ENCODE measurements at places on chromosomes 12 and 14.

GRCh38 chr14:57749267-57749666, 116.6 kb downstream of the SLC35F4 start:
- no peak for DNase-seq

DNA sequence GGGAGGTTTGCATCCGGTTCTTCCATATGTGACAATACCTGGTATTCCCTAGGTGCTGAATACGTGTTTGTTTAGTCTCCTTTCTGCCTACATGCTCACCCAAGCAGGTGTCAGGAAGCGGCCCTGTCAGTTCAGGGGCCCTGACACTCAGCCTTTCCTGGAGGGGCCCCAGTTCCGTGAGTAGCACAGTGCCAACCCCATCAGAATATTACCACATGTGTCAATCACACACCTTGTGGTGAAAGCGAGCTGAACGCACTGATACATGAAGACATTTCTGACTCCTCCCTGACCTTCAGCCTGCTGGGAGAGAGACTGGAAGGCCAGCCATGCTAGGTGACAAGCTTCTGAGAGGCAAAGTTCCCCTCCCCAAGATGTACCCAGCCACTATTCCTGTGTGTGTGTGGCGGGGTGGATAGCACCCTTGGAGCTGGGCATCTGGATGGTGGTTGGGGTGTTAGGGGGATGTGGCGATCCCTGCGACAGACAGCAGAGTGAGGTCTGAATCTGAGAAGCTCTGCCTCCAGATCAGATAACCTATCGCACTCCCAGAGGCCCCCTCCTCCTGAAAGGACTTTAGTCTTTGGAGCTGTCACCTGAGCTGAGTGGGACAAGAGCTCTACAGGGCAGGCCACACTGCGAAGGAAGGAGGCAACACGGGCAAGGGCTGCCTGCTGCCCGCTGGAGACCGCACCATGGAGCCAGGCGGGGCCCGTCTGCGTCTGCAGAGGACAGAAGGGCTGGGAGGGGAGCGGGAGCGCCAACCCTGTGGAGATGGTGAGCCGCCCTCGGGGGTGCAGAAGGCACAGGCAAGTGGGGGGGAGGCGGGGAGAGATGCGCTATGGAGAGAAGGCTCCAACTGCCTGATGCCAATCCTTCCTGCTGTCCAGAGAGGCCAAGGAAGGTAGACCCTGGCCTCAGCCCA, at the start of gene SOAT2:
Gene SOAT2 (plus strand): TSS at position 604 of the 925 bp plus-strand sequence. CDS start 92 bp downstream, at position 696.
- no peak for DNase-seq

GRCh38 chr12:92562063-92562734, 140.6 kb upstream of the PLEKHG7 start:
- DNase-seq = no peak

DNA sequence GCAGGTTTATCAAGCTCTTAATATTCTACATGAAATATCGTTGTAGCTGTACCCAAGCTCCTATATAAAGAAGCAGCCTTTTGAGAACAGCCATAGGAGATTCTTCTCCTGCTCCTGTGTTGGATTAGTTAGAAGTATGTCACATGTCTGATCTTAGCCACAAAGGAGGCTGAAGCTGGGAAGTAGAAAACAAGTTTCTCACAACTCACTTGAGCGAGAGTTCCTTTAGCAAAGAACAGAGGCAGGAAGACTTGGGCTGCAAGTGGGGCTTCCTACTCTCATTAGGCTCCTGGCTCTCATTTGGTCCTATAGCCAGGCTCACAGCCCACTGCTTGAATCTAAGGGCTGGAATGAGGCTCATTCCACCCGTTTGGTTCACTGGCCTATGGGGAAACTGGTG, 281.9 kb downstream of the BTG1 start:
- no peak for DNase-seq

GRCh38 chr12:80857311-80857710, 80.4 kb downstream of the LIN7A start:
- no peak for DNase-seq

DNA sequence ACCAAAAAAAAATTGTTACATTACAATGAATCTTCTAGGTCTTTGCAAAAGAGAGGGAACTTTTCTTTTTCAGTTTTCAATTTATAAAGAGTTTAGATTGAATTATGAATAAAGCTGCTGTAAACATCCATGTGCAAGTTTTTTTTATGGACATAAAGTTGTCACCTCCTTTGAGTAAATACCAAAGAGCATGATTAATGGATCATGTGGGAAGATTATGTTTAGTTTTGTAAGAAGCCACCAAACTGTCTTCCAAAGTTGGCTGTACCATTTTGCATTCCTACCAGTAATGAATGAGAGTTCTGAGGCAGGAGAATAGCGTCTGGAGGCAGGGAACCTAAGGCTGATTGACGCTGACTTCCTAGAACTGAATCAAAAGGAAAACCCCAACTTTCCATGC, 30.2 kb downstream of the LEMD3 start:
- no peak for DNase-seq
